NCI-H1930 (cell line): ENCODE measurements at places on chromosomes 13 and 19.
A peak's percentile ranks its signal among the peaks of the same experiment; 100 is the strongest.

GRCh38 chr19:45890877-45891276 is 4.9 kb upstream of the IRF2BP1 start:
- DNase-seq = no peak

DNA sequence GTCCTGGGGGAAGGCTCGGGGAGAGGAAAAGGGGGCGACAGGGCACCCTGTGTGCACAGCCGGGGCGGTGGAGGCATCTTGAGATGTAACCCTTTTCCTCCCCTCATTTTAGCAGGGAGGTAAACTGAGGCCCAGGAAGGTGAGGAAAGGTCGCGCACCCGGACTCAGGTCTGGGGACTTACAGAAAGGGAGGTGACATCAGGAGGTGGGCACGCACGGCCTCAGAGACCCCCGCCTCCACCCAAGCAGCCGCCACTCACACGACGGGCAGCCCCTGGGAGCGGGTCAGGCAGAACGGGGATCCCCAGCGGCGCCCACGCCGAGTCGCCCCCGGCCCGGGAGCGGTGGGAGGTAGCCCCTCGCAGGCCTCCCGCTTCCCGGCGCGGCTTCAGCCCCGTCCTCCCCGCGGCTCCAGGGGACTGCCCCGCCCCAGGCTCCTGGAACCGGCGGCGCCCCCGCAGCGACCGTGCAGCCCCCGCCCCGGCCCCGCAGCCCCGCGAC is 477 bp downstream of the PIP5K1C start:
- no peak for DNase-seq

DNA sequence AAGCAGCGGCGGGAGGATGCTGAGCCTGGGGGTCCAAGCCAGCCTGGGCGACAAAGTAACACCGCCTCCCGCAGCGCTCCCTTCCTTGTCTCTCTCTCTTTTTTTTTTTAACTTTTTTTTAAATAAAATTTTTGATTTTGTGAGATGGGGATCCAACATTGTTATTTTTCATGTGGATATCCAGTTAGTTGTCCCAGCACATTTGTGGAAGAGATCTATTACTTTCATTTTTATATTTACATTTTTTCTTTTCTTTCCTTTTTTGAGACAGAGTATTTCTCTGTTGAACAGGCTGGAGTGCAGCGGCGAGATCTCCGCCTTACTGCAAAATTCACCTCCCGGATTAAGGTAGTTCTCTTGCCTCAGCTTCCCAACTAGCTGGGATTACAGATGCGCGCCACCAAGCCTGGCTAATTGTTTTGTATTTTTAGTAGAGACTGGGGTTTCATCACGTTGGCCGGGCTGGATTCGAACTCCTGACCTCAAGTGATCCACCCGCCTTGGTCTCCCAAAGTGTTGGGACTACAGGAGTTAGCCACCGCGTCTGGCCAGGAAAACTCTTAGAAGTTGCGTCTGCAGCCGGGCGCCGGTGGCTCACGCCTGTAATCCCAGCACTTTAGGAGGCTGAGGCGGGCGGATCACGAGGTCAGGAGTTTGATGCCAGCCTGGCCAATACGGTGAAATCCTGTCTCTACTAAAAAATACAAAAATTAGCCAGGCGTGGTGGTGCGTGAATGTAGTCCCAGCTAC is 19.4 kb downstream of the ZNF816 start:
- no peak for DNase-seq

GRCh38 chr13:85816413-85816812 is 17.2 kb upstream of the SLITRK6 start:
- DNase-seq = no peak

DNA sequence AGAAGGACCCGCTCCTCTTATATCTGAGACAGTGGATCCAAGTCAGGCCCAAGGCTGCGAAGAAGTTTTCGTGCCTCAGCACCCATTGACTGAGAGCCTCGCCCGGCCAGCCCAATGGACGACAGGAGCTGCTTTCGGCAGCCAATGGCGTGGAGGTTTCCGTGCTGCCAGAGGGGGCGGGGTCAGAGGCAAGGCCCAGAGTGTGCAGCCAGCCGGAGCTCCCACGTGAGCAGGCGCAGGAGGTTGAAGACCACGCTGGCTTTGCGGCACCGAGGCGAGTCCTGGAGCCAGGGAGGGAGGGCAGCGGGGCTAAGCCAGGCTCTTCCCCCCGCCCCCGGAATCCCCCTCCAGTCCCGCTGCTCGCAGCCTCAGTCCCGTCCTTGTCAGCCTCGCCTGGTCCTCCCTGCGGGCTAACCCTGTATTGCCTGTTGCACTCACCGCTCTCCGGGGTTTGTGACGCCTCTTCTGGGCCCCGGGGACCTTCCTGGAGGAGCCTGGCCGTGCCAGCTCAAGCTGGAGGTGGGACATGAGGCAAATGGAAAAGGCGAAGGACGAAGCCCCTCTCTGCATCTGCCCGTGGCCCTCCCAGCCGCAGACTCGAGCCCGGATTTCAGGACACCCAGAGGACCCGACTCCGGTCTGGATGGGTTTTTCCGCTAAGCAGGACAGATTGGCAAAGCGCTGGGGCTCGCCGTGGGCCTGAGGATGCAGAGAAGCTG is 1.5 kb downstream of the IFNL4 start:
- DNase-seq = peak; percentile 41

GRCh38 chr19:1284979-1285736 is 515 bp upstream of the EFNA2 start:
- DNase-seq = no peak

DNA sequence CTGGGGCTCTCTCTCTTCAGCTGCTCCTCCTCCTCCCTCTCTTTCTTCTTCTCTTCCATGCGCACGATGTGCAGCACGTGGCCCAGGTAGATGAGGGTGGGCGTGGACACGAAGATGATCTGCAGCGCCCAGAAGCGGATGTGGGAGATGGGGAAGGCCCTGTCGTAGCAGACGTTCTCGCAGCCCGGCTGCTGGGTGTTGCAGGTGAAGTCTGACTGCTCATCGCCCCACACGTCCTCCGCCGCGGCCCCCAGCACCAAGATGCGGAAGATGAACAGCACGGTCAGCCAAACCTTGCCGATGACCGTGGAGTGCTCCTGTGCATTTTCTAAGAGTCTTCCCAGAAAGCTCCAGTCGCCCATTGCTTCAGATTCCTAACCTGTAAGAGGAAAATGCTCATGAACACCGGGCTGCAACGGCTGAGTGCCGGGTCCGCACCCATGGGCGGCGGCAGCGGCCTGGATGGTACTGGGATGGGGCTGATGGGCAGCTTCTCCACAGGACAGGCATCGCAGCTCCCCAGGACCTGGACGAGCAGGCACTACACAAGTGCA is 17.8 kb downstream of the GJA3 start:
- DNase-seq = no peak

GRCh38 chr19:43820098-43820883 is 6.8 kb upstream of the ZNF283 start:
- DNase-seq = peak; percentile 50

DNA sequence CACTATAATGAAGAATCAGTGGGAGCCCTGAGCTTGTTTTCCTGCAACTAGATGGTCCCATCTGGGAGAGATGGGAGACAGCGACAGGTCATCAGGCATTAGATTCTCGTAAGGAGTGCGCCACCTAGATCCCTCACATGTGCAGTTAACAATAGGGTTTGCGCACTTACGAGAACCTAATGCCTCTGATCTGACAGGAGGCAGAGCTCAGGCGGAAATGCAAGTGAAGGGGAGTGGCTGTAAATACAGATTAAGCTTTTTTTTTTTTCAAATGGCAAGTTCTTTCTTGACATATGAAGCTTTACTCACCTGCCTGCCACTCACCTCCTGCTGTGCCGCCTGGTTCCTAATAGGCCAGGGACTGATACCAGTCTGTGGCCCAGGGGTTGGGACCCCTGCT is 14.4 kb downstream of the CDC16 start:
- no peak for DNase-seq

DNA sequence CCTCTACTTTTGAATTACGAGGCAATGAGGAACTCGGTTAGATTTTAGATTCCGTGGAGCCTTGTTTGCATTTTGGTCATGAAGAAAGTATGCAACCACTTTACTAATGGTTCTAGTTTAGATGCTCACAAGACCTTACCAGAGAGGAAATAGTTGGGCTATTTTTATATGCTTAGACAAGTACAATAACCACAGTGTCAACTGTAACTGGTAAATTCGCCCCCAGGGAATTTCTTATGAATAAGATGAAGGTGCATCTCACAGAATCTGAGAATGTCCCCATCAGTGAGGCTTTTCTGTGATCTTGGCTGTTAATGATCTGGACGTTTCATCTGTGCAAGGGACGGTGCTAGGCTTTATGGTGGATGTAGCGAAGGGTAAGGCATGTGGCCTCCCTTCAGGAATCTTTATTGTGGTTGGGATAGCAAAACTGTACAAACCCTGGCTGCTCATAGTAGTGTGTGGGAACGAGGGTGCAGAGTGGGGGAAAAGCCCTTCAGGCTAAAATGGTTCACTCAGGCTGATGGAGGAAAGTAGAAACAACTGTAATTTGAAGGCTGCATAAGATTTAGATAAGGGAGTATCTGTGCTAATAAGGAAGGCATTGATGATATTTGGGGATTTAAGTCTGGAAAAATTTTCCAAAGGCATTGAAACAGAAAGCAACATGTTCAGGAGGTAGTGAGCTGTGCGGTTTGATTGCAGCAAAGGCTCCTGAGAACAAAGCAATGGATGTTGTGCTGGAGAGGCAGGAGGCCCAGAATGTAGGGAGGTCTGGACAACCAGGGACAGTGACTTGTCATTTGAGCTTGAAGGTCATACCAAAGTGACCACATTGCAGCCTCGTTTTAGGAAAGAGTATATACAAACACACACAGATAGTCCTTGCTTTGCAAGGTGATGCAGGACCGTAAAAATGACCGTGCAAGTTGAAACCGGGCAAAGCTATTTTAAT is 28.4 kb downstream of the UBAC2 start:
- no peak for DNase-seq

DNA sequence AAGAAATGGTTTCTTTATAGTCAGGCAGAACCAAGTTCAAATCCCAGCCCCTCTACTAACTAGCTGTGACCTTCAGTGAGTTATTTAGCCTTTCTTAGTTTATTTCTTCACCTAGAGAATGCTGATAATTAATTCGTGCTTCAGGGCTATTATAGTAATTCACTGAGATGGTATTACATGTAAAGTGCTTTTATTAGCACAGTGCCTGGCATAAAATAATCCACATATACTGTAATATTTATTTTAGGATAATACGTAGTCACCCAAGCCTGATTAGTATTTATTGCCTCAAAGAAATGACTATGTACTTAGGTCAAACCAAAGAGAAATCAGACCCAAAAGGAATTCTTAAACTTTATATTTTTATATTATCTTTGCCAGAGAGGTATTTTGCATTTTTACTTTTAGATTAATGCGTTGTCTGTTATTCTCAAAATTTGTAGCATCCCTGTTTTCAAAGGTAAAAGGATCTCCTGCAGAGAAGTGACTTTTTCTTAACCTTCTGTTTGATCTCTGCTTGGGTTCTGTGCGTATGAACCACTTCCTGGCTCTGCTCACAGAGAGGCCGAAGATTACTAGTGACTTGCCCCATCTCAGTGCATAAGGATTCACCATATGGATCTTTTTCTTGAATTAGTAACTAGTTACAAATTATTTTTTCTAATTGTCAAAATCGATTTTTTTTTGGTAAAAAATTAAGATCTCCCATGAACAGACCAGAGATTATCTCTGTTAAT is 19.7 kb downstream of the UBAC2 start:
- no peak for DNase-seq
